Suppressor macrophage (primary cell): ENCODE measurements at places on chromosomes 4 and X.

DNA sequence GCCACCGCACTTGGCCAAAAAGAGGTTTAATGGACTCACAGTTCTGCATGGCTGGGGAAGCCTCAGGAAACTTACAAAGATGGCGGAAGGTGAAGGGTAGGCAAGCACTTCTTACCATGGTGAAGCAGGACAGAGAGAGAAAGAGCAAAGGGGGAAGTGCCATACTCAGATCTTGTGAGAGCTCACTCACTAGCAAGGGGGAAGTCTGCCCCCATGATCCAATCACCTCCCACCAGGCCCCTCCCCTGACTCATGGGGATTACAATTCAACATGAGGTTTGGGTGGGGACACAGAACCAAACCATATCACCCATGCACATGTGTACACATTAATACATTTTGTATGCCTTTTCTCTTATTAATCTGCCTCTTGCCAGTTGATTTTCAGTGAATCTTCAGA is 77.2 kb upstream of the HSD17B10 start:
- peak; percentile 40 for DNase-seq

GRCh38 chr4:118034053-118034785 is at the start of gene NDST3:
Gene NDST3 (plus strand): TSS chr4:118034486. CDS start chr4:118053911, 19,425 bp downstream.
- DNase-seq: peak; percentile 67

DNA sequence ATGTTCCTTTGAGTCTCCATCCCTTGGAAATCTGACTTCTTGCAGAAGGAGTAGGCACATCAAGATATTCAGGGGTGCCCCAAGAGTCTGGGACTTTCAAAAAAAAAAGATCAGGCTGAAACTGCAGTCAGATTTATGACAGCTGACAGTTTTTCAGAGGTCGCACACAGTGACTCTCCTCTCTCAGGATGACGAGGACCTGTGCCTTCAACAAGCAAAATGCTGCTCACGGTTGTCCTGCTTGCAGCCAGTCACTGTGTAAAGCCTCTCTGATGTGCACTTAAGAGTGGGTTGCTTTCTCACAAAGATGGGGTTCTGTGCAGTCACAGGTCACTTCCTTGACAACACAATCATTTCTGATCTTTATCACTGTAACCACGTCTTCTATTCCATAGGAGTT is 178.2 kb downstream of the PTTG2 start:
- no peak for DNase-seq

- DNase-seq: no peak
Measured at GRCh38 chr4:1850276-1850675, 5.7 kb downstream of the LETM1 start.

- no peak for DNase-seq
Measured at GRCh38 chrX:140661643-140662042, 47.9 kb upstream of the LINC00632 start.

- peak; percentile 82 for DNase-seq
Measured at GRCh38 chrX:81201671-81202455, at the start of the genes HMGN5 and SH3BGRL. Gene HMGN5 (minus strand): TSS chrX:81201913. CDS start chrX:81121549, 80,364 bp downstream. Gene SH3BGRL (plus strand): TSS chrX:81202102. CDS start chrX:81202201, 99 bp downstream.
